ENCODE measurements at places on chromosomes 5 and 9. TPM values are rescaled to one million over a fixed set of nuclear protein-coding genes. Genes with fewer than 3 reads are reported as not detected.

The PCDHB16 gene
- 7.6 TPM for polyA plus RNA-seq

The CCL28 gene
- 2.8 TPM for polyA plus RNA-seq

The C9 gene
- 0.23 TPM for polyA plus RNA-seq

The INIP gene
- 30.0 TPM for polyA plus RNA-seq

The KIF4B gene
- 0.22 TPM for polyA plus RNA-seq

The DTWD2 gene
- 12.2 TPM for polyA plus RNA-seq

The ENG gene
- polyA plus RNA-seq, result 92.9 TPM

The ECM2 gene
- polyA plus RNA-seq, result 18.3 TPM

The OXCT1 gene
- 48.0 TPM for polyA plus RNA-seq

The SPINK6 gene
- polyA plus RNA-seq, result not detected
